HCT116 (cell line): ENCODE measurements at places on chromosomes 3 and 15. TPM values are rescaled to one million over a fixed set of nuclear protein-coding genes. Genes with fewer than 3 reads are reported as not detected.

The ZNF660 gene
- not detected for total RNA-seq

- no peaks in the 10 kb centered on the region for H3K27me3 ChIP-seq
- H3K4me3 ChIP-seq, result no peak overlapping the region
- no peak for DNase-seq
- H3K27ac ChIP-seq, result no peak overlapping the region
- H3K36me3 ChIP-seq, result no peaks in the 10 kb centered on the region
- peaks cover 45% of the 10 kb centered on the region for H3K4me1 ChIP-seq
These were observed 3.4 kb downstream of the ANKRD28 start for GRCh38 chr3:15794303-15794771.

- H3K4me1 ChIP-seq, result peaks cover 59% of the 10 kb centered on the region
- H3K36me3 ChIP-seq, result no peaks in the 10 kb centered on the region
- no peaks in the 10 kb centered on the region for H3K27me3 ChIP-seq
- H3K4me3 ChIP-seq, result no peak overlapping the region
These were observed 4.1 kb downstream of the TJP1 start for GRCh38 chr15:29818141-29818540.

The ZPLD1 gene
- total RNA-seq, result not detected

DNA sequence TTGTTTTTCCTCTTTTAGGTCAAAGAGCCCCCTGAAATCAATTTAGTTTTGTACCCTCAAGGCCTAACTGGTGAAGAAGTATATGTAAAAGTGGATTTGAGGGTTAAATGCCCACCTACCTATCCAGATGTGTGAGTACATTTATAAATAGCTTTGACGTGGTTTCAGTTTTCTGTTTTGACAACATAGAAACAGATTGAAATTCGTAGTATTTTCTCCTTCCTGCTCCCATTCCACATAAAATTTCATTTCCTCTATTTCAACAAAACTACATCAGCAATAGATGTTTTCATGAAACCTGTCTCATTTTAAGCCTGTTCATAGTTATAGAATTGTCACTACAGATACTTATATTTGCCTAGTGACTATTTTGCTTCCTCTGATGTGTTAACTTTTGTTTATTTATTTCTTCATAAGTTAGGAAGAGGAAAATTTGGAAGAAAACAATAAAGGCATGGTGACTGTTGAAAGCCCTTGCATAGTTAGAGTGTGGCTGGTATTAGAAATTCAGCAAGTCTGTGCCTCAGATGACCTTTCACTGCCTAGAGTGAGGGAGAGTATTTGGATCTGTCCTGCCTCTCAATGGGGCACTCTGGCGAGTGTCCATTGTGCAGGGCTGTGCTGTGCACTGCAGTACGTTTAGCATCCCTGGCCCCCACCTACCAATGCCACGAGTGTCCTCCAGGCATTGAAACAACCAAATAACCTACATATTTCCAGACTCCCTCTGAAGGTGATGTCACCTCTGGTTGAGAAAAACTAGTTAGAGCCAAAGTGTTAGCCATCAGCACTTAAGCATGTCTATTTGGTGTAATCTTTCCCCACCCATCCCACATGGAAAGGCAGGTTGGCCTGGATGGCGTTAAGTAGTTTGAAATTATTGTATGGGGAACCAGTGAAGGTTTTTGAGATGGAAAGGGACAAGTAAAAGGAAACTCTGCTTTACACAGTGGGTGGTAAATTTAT lies 5.9 kb downstream of the EIF2AK4 start:
- peaks cover 19% of the 10 kb centered on the region for H3K4me1 ChIP-seq
- no peak overlapping the region for H3K27ac ChIP-seq
- no peaks in the 10 kb centered on the region for H3K27me3 ChIP-seq
- peaks cover 34% of the 10 kb centered on the region for H3K36me3 ChIP-seq
- no peak for DNase-seq

The IMPG2 gene
- 0.20 TPM for total RNA-seq

GRCh38 chr15:72222393-72222792 lies 8.6 kb downstream of the PKM start:
- DNase-seq, result no peak
- H3K36me3 ChIP-seq, result peaks cover 46% of the 10 kb centered on the region

- no peak overlapping the region for H3K27ac ChIP-seq
- no peaks in the 10 kb centered on the region for H3K36me3 ChIP-seq
- no peak overlapping the region for H3K4me3 ChIP-seq
- DNase-seq, result no peak
- no peaks in the 10 kb centered on the region for H3K4me1 ChIP-seq
- peaks cover 28% of the 10 kb centered on the region for H3K27me3 ChIP-seq
These were observed 294.9 kb downstream of the RORA start for GRCh38 chr15:60933900-60934885.

The LINGO1 gene
- total RNA-seq, result 15.6 TPM

GRCh38 chr15:47887241-47887800 lies 170.0 kb downstream of the SEMA6D start:
- no peak overlapping the region for H3K4me3 ChIP-seq
- no peak overlapping the region for H3K27ac ChIP-seq
- DNase-seq, result no peak
- H3K27me3 ChIP-seq, result no peaks in the 10 kb centered on the region
- no peaks in the 10 kb centered on the region for H3K4me1 ChIP-seq

GRCh38 chr15:32718821-32719716 lies 1.3 kb downstream of the GREM1 start:
- H3K4me3 ChIP-seq, result no peak overlapping the region
- no peaks in the 10 kb centered on the region for H3K4me1 ChIP-seq
- no peak overlapping the region for H3K27ac ChIP-seq
- no peaks in the 10 kb centered on the region for H3K27me3 ChIP-seq

DNA sequence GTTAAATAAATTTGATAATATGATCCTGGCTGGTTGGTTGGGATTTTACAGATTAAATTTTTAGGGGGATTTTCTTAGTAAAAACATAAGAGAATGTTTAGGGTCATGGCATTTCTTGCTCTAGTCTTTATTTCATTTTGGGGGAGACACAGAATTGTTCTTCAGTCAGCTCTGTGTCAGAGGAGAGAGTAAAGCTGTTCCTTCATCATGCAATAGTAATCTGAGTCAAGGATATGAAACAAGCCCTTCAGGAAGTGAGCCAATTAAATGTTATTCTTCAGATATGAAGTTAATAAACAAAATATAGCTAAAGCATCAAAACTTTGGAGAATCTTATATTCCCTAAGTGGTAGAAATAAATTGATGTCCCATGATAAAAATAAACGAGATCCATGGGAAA lies 22.9 kb upstream of the SLC4A7 start:
- H3K36me3 ChIP-seq, result no peaks in the 10 kb centered on the region
- no peaks in the 10 kb centered on the region for H3K27me3 ChIP-seq
- H3K4me1 ChIP-seq, result peaks cover 11% of the 10 kb centered on the region
- H3K4me3 ChIP-seq, result no peak overlapping the region
- H3K27ac ChIP-seq, result no peak overlapping the region

GRCh38 chr3:107413264-107413663 lies 36.0 kb downstream of the CCDC54 start:
- H3K4me1 ChIP-seq, result no peaks in the 10 kb centered on the region
- no peak overlapping the region for H3K27ac ChIP-seq
- no peak overlapping the region for H3K4me3 ChIP-seq
- H3K27me3 ChIP-seq, result no peaks in the 10 kb centered on the region
- no peak for DNase-seq

DNA sequence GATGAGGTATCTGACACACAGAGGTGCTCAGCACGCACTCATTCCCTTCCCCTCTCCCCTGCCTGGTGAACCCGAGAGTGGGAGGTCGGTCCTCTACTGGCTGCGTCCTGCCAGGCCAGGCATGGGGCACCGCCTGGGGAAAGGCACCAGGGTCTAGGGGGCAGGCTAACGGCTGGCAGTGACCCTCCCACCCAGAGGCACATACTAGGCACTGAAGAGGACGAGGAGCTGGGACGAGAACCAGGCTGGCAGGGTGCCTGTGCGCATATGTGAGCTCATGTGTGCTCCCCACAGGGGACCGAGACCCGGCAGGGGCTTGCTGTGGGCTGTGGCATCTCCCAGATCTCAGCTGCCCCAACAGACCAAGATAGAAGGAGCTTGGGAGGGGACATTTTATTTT lies 86.7 kb downstream of the IQSEC1 start:
- DNase-seq, result no peak
- no peak overlapping the region; the same call in 1 of the 2 replicates for H3K27ac ChIP-seq
- H3K4me3 ChIP-seq, result no peak overlapping the region
- peaks cover 2% of the 10 kb centered on the region; the same call in 1 of the 2 replicates for H3K4me1 ChIP-seq

The GNAT1 gene
- not detected for total RNA-seq

DNA sequence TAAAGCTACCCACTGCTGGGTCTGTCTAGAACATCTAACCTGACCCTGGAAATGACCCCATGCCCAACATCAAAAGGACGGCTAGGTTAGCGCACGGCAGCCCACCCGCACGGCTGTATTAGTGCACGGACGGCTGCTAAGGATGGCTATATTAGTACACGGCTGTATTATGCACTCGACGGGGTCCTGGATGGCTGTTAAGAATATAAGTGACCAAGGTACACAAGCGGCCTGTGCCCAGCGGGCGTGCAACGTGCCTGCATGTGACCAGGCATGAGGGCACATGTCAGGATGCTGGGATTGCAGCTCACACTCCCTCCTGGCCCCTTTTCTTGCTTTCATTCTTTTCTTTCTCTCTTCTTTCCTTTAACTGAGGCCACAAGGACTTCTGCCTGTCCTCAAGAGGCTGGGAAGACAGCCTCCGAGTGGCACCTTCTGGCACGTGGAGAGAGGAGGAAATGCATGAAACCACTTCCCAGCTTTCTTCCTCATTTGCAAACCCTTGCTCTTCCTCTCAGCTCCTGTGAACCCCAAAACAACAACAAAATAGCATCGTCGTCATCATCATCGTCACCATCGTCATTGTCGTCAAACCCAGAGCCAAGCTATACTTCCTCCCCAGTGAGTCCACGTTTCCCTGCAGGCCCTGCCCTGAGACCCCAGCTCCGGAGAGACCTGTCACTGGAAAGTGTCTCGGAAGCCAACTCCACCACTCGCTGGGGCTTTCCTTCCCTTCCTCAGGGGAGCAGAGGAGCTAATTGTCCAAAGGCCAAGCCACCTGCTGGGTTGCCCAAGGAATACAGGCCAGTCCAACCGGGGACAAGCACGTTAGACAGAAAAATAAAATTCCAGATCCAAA lies 101.8 kb downstream of the CHSY1 start:
- no peak for DNase-seq
- no peaks in the 10 kb centered on the region for H3K36me3 ChIP-seq

GRCh38 chr3:27643355-27643754 lies 78.8 kb downstream of the EOMES start:
- H3K36me3 ChIP-seq, result no peaks in the 10 kb centered on the region
- H3K4me1 ChIP-seq, result no peaks in the 10 kb centered on the region
- no peaks in the 10 kb centered on the region for H3K27me3 ChIP-seq
- no peak overlapping the region for H3K27ac ChIP-seq

The AMOTL2 gene
- 54.0 TPM for total RNA-seq

DNA sequence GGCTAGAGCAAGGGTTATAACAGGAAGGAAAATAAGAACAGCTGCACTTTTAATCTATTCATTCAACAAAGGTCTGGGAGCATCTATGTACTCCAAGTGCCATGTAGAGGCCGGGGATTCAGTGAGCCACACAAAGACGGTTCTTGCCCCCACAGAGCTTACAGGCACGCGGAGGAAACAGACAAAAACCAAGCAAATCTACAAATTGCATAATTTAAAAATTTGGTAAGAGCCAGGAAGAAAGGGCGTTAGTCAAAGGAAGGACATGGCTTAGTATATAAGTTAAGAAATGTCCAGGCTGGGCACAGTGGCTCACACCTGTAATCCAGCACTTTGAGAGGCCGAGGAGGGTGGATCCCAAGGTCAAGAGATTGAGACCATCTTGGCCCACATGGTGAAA lies 10.4 kb upstream of the GREM1 start:
- no peaks in the 10 kb centered on the region for H3K36me3 ChIP-seq
- H3K27me3 ChIP-seq, result no peaks in the 10 kb centered on the region
- peaks cover 8% of the 10 kb centered on the region for H3K4me1 ChIP-seq
- no peak overlapping the region for H3K27ac ChIP-seq
- no peak overlapping the region for H3K4me3 ChIP-seq
- no peak for DNase-seq

The NUP210 gene
- 74.9 TPM for total RNA-seq

DNA sequence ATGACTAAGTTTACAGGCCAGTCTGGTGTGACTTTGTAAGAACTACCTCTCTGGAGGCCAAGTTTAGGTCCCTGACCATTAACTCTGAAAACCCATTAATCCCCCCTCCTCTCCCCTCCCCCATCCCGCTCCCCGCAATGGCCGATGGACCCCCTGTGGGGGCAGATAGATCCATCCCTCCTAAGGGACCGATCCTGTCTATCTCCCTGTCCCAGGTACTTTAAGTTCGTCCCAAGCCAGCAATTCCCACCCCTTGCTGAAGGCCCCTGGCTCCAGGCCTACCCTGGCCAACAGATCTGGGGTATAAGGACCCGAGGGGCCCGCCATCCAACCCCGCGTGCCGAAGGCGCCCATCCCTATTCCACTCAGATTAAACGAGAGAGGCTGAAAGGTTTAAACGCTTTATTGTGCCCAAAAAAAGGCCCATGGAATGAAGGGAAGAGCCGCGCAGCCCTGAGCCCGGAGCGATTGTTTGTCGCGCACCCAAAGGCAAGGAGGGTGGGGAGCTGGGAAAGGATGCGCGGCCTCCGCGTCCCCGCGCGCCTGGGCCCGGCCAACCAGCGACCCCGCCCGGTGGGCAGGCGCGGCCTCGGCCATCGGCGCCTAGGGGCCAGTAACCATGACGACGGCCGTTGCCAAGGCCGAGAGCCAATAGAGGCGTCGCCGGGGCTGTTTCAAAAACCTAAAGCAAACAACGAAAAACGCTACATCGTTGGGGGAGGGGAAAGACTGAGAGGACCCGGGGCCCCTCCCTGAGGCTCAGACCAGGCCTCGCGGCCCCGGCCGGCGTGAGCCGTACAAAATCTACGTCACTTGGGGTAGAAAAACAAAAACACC lies 35.9 kb downstream of the HMCES start:
- H3K36me3 ChIP-seq, result no peaks in the 10 kb centered on the region
- H3K4me3 ChIP-seq, result peak overlapping the region; percentile 93
- H3K4me1 ChIP-seq, result peaks cover 14% of the 10 kb centered on the region
- DNase-seq, result peak; percentile 51
- H3K27me3 ChIP-seq, result no peaks in the 10 kb centered on the region
- peak overlapping the region; percentile 84 for H3K27ac ChIP-seq

The PLA2G4B gene
- 4.7 TPM for total RNA-seq

The PLS1 gene
- 38.8 TPM for total RNA-seq

GRCh38 chr15:43463507-43463906 lies 29.4 kb downstream of the TP53BP1 start:
- no peak overlapping the region for H3K4me3 ChIP-seq
- no peak for DNase-seq
- no peaks in the 10 kb centered on the region for H3K4me1 ChIP-seq
- H3K36me3 ChIP-seq, result peaks cover 2% of the 10 kb centered on the region; the same call in 1 of the 2 replicates

GRCh38 chr3:177525987-177526712 lies 328.9 kb upstream of the TBL1XR1 start:
- no peak overlapping the region for H3K27ac ChIP-seq
- no peak overlapping the region for H3K4me3 ChIP-seq
- H3K27me3 ChIP-seq, result no peaks in the 10 kb centered on the region
- peaks cover 4% of the 10 kb centered on the region; the same call in 1 of the 2 replicates for H3K4me1 ChIP-seq
- DNase-seq, result no peak
- no peaks in the 10 kb centered on the region for H3K36me3 ChIP-seq

DNA sequence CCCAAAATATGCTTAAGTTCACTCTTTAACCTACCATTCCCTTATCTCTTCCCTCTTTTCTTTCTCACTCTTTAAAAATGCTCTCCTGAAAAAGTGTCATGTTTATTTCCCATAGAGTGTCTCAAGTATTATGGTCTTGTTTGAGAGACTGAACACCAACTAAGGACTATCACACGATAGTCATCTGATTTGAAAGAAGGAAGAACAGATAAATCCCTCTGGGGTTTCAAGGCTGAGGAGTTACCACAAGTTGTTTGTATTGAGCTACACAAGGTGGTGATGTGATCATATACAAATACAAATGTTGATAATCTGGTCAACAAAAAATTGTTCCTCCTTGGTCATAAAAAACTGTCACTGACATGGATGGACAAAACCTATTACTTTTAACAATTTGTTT lies 13.8 kb downstream of the MEIS2 start:
- H3K4me3 ChIP-seq, result no peak overlapping the region
- no peaks in the 10 kb centered on the region for H3K4me1 ChIP-seq
- no peak for DNase-seq
- H3K27ac ChIP-seq, result no peak overlapping the region
- no peaks in the 10 kb centered on the region for H3K36me3 ChIP-seq
